Chondrocyte (in vitro differentiated cells): ENCODE measurements at places on chromosomes 1 and 21. TPM values are rescaled to one million over a fixed set of nuclear protein-coding genes. Genes with fewer than 3 reads are reported as not detected.

The GALE gene
- total RNA-seq = 24.9 to 34.0 TPM (median 25.7 TPM) in 3 replicates

The ALDH9A1 gene
- 25.9 to 38.6 TPM (median 34.6 TPM) in 3 replicates for total RNA-seq

The TPRG1L gene
- 52.5 to 53.7 TPM (median 53.6 TPM) in 3 replicates for total RNA-seq

The POU3F1 gene
- 1.3 to 11.7 TPM (median 1.6 TPM) in 3 replicates for total RNA-seq

The TLR5 gene
- total RNA-seq = 0.17 to 0.36 TPM (median 0.22 TPM) in 3 replicates

The ADCY10 gene
- total RNA-seq = 0.07 to 0.51 TPM (median 0.10 TPM) in 3 replicates

DNA sequence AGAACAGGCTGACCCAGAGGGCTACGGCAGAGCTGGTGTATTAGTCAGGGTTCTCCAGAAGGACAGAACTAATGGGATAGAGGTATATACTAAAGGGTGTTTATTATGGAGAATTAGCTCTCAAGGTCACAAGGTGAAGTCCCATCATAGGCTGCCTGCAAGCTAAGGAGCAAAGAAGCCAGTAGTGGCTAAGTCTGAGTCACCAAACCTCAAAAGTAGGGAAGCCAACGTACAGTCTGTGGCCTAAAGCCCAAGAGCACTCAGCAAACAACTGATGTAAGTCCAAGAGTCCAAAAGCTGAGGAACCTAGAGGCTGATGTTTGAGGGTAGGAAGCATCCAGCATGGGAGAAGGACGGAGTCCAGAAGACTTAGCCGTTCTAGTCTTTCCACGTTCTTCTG lies 179.2 kb downstream of the BACH1 start:
- peaks cover 6% of the 10 kb centered on the region for H3K36me3 ChIP-seq
- no peaks in the 10 kb centered on the region for H3K27me3 ChIP-seq
- peaks cover 45% of the 10 kb centered on the region for H3K4me1 ChIP-seq

DNA sequence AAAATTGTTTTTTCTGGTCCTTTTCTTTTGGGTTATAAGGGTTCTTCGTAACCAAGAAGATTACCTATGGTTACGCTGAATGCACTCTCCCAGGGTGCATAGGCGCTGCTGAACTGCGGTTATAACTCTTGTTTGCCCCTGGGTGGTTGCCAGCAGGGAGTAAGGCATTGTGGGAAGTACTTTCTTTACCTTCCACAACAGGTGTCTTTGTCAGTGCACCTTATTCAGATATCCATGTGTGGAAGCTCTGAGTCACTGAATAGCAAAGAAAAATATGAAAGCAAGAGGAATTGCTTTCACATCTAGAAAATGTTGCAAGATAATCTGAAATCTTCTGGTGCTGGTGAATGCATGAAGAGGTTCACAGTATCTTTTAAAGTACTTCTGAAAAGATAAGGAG lies 124.4 kb upstream of the CACYBP start:
- H3K27me3 ChIP-seq = no peaks in the 10 kb centered on the region
- H3K27ac ChIP-seq = no peak overlapping the region
- no peaks in the 10 kb centered on the region for H3K36me3 ChIP-seq
- H3K4me3 ChIP-seq = no peak overlapping the region
- DNase-seq = no peak

DNA sequence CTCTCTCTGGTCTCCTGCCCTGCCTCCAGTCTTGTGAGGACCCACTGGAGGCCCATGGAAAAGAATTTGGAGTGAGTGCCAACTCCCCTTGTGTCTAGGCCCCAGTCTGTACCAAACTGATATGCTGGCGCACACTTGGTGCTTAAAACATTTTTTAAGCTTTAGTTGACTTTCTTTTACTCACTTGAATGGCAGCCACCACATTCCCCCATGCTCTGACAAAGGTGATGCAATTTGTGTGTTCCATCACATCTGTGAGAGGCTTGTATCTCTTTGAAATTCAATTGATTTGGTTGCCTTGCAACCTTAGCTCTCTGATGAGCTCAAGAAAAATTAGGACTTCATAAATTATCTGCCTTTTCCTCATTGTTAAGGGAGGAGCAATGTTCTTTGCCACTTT lies 30.5 kb upstream of the WDTC1 start:
- H3K27ac ChIP-seq = no peak overlapping the region
- H3K4me1 ChIP-seq = peaks cover 19% of the 10 kb centered on the region
- no peak for DNase-seq
- no peak overlapping the region for H3K4me3 ChIP-seq

DNA sequence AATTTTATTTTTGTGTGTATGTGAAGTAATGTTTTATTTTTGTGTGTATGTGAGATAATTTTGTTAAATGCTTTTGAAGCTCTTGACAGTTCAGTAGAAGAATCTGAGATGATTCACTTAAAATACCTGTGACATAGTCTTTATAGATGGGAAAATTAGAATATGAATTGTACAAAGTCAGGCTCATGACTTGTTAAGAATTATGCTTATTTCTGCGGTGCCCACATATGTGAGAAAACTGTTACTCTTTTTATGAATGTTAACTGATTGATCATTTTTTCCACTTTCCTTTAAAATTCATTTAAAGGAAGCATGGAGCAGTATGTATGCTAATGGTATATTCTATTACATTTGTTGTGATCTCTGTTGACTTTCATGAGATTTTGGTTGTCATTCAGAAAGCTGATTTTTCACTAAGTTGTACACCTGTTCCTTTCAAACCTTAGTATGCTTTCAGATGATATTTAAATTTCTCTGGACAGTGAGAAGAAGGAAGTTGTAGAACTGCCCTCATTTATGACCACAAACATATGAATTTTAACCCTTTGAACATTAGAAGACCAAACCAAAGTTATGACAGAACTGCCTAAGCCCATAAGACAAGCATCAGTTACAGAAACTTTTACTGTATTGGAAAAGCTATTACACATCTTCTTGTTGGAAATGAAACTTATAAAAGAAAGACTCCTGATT lies 110.1 kb downstream of the POU2F1 start:
- H3K4me3 ChIP-seq = no peak overlapping the region
- peaks cover 30% of the 10 kb centered on the region for H3K4me1 ChIP-seq

DNA sequence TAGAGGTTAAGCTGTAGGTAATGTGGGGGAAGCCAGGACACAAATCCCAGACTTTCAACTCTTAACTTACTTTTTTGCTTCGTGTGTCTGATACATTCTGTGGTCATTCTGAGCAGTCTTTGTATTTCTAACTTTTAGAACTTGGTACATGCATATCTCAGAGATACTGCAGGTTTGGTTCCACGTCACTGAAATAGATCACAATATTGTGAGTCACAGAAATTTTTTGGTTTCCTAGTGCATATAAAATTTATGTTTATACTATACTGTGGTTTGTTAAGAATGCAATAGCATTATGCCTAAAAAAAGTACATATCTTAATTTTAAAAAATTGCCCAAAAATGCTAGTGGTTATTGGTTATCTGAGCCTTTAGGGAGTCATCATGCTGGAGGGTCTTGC lies 3.2 kb downstream of the URB2 start:
- H3K27ac ChIP-seq = peak overlapping the region; percentile 46
- H3K4me3 ChIP-seq = no peak overlapping the region
- no peak for DNase-seq
- H3K27me3 ChIP-seq = no peaks in the 10 kb centered on the region
- peaks cover 41% of the 10 kb centered on the region for H3K4me1 ChIP-seq

DNA sequence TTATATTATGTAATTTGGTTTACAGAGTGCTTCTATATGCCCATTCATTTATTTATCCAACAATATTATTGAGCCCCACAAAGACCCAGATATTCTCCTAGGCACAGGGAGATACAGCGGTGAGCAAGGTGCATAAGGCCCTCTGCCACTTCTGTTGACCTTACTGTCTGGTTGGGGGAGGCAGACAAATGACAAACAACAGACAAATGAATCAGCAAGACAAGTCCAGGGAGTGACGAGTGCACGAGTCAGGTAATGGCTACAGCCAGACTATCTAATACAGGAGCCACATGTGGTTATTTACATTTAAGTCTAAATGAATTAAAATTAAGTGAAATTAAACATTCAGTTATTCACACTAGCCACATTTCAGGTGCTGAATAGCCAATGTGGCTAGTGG lies 22.0 kb upstream of the BCAR3 start:
- DNase-seq = no peak
- H3K4me1 ChIP-seq = peaks cover 29% of the 10 kb centered on the region
- no peaks in the 10 kb centered on the region for H3K36me3 ChIP-seq
- no peak overlapping the region for H3K4me3 ChIP-seq
- no peak overlapping the region for H3K27ac ChIP-seq
- H3K27me3 ChIP-seq = no peaks in the 10 kb centered on the region

GRCh38 chr21:33993286-33994231 lies 78.0 kb upstream of the ATP5PO start:
- H3K4me1 ChIP-seq = peaks cover 6% of the 10 kb centered on the region
- no peak overlapping the region for H3K4me3 ChIP-seq
- peaks cover 1% of the 10 kb centered on the region for H3K27me3 ChIP-seq
- DNase-seq = no peak
- H3K27ac ChIP-seq = no peak overlapping the region
- H3K36me3 ChIP-seq = peaks cover 3% of the 10 kb centered on the region

DNA sequence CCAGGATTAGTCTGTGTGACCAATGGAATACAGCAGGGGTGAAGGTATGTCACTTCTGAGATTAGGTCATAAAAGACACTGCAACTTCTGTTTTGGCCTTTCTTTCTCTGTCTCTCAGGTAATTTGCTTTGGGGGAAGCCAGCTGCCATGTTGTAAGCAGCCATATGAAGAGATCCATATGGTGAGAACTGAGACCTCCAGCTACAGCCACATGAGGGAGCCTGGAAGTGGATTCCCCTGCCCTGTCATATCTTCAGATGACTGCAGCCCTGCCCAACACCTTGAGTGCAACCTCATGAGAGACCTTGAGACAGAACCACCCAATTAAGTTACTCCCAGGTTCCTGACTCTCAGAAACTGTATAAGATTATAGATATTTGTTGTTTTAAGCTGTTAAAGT lies 70.1 kb upstream of the ESRRG start:
- no peak overlapping the region for H3K27ac ChIP-seq
- H3K4me1 ChIP-seq = no peaks in the 10 kb centered on the region
- no peak for DNase-seq
- H3K36me3 ChIP-seq = no peaks in the 10 kb centered on the region
- no peak overlapping the region for H3K4me3 ChIP-seq
- H3K27me3 ChIP-seq = peaks cover 2% of the 10 kb centered on the region

- DNase-seq = no peak
- no peaks in the 10 kb centered on the region for H3K4me1 ChIP-seq
- H3K27ac ChIP-seq = no peak overlapping the region
- no peak overlapping the region for H3K4me3 ChIP-seq
- H3K36me3 ChIP-seq = no peaks in the 10 kb centered on the region
Measured at GRCh38 chr1:157312082-157312812, 174.1 kb upstream of the ETV3 start.

DNA sequence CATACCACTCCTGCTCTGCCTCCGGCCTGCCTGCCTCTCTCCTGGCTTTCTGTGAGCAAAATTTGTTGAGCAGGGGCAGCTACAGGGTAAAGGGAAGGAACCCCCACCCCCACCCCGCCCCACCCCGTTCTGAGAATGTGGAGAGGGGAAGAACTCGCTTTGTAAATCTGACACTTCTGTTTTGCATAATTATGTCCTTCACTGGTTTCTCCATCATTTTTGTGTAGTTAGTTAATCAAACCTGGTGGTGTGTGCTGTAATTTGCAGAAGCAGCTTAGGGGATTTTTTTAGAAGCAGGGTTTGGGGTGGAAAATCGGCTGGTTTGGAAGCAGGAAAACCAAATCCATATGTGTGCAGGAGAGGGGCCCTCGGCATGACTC lies 58.1 kb upstream of the TMEM51 start:
- no peak overlapping the region for H3K4me3 ChIP-seq
- H3K27ac ChIP-seq = no peak overlapping the region
- H3K27me3 ChIP-seq = peaks cover 17% of the 10 kb centered on the region
- no peak for DNase-seq
- no peaks in the 10 kb centered on the region for H3K36me3 ChIP-seq

- H3K27me3 ChIP-seq = peaks cover 2% of the 10 kb centered on the region
- no peaks in the 10 kb centered on the region for H3K4me1 ChIP-seq
- no peak overlapping the region for H3K4me3 ChIP-seq
- H3K27ac ChIP-seq = no peak overlapping the region
- no peak for DNase-seq
Measured at GRCh38 chr1:14639291-14640050, 41.0 kb downstream of the KAZN start.

DNA sequence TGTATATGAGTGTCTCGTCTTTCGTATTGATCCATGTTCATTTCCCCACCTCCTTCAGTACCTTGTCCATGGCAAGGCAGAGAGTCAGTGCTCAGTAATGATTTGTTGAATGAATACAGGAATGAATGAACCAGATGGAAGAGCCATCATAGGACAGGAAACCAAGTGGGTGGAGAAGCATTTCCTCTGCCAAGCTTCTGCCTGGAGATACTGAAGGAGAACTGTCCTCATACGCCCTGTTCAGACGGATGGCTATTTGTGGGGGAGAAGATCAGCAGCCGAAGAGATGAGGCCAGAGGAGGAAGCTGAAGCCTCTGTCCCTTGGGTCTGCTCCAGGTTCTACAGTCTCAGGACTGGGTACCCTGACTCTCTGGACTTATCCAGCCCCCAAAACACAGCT lies 5.8 kb downstream of the FAM43B start:
- DNase-seq = no peak
- peaks cover 3% of the 10 kb centered on the region for H3K4me1 ChIP-seq
- no peak overlapping the region for H3K4me3 ChIP-seq
- H3K27ac ChIP-seq = no peak overlapping the region
- peaks cover 25% of the 10 kb centered on the region for H3K27me3 ChIP-seq

GRCh38 chr1:234409328-234409727 lies 36.1 kb downstream of the COA6 start:
- no peaks in the 10 kb centered on the region for H3K27me3 ChIP-seq
- H3K4me1 ChIP-seq = no peaks in the 10 kb centered on the region
- H3K36me3 ChIP-seq = peaks cover 12% of the 10 kb centered on the region

DNA sequence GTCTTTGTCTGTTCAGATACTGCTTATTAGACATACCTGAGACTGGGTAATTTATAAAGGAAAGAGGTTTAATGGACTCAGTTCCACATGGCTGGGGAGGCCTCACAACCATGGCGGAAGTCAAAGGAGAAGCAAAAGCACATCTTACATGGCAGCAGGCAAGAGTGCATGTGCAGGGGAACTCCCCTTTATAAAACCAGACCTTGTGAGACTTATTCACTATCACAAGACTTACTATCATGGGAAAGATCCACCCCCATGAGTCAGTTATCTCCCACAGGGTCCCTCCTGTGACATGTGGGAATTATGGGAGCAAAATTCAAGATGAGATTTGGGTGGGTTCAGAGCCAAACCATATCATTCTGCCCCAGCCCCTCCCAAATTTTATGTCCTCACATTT lies 7.1 kb upstream of the PSMA5 start:
- H3K27me3 ChIP-seq = no peaks in the 10 kb centered on the region
- H3K4me1 ChIP-seq = no peaks in the 10 kb centered on the region
- H3K27ac ChIP-seq = no peak overlapping the region
- H3K4me3 ChIP-seq = no peak overlapping the region
- DNase-seq = no peak

DNA sequence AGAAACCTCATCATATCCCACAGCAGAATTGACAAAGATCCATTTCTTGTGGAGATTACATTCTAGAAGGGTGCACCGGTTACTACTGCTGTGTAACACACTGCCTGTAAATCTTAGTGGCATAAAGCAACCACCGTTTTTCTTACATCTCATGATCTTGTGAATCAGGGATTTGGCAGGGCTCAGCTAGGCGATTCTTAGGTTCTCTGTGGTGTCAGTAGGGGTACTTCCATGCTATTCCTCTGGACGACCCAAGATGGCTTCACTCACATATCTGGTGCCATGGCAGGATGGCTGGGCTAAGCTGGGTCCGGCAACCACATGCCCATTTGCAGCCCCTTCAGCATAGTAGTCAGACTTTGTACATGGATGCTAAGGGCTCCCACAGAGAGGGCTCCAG lies 179.8 kb upstream of the TMEM51 start:
- no peaks in the 10 kb centered on the region for H3K27me3 ChIP-seq
- DNase-seq = no peak
- H3K36me3 ChIP-seq = peaks cover 7% of the 10 kb centered on the region
- no peak overlapping the region for H3K4me3 ChIP-seq

- no peak for DNase-seq
- peak overlapping the region; percentile 97 for H3K27ac ChIP-seq
- H3K36me3 ChIP-seq = no peaks in the 10 kb centered on the region
- peaks cover 59% of the 10 kb centered on the region for H3K4me1 ChIP-seq
Measured at GRCh38 chr1:59394706-59395425, 98.0 kb downstream of the FGGY start.
